ENCODE measurements at places on chromosomes 1 and 21.
A peak's percentile ranks its signal among the peaks of the same experiment; 100 is the strongest.

DNA sequence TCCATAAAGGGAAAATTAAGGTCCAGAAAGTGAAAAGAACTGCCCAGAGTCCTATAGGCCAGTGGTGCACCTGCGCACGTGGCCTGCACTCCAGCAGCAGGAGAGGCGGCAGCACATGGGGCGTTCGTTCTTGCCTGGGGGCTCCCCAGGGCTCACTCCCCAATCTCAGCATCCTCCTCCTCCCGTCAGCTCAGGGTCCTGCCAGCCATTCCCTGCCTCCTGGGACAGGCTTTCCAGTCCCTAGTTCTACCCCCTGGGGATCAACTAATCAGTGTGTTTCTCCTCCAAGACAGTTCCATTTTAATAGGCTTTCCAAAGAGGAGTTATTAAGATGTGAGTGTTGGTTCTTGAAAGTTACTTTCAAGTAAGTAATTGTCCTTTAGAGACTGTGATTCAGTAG is 1.2 kb upstream of the A3GALT2 start:
- no peak for DNase-seq

- no peak for DNase-seq
These were observed 93.8 kb downstream of the MTR start for GRCh38 chr1:236888903-236889302.

GRCh38 chr1:61049850-61050540 is 32.4 kb upstream of the NFIA start:
- peak; percentile 89 for DNase-seq

- DNase-seq, result no peak
These were observed 18.2 kb downstream of the CRYZ start for GRCh38 chr1:74714429-74715235.
